ENCODE measurements at places on chromosomes 12 and 14. TPM values are rescaled to one million over a fixed set of nuclear protein-coding genes. Genes with fewer than 3 reads are reported as not detected.

The EFS gene
- not detected for total RNA-seq

The TC2N gene
- total RNA-seq, result 0.54 TPM

The ATF7 gene
- 19.3 TPM for total RNA-seq

The ATXN3 gene
- 28.5 TPM for total RNA-seq

The CLEC1B gene
- total RNA-seq, result not detected

The EPS8 gene
- 52.8 TPM for total RNA-seq

The RPL10L gene
- total RNA-seq, result not detected

The EPYC gene
- total RNA-seq, result not detected

The DPF3 gene
- 0.22 TPM for total RNA-seq

The ARMH4 gene
- 0.62 TPM for total RNA-seq

The RTN1 gene
- not detected for total RNA-seq

The NINJ2 gene
- total RNA-seq, result 0.66 TPM

The OASL gene
- 4.1 TPM for total RNA-seq

The FAIM2 gene
- not detected for total RNA-seq

The PAWR gene
- total RNA-seq, result 44.6 TPM

The TBX5 gene
- not detected for total RNA-seq

The PEBP1 gene
- 222 TPM for total RNA-seq

The DACT1 gene
- total RNA-seq, result 0.42 TPM

The NOS1 gene
- total RNA-seq, result 0.40 TPM

The CACNA2D4 gene
- not detected for total RNA-seq

The SRRM4 gene
- not detected for total RNA-seq

The RASSF9 gene
- 0.67 TPM for total RNA-seq

The INHBC gene
- total RNA-seq, result not detected

The RAD9B gene
- total RNA-seq, result 0.13 TPM

The LHX5 gene
- total RNA-seq, result not detected

Measured in A549 treated with ZK216348 at 1 μM for 4 hours (cell line).